Stomach (tissue), 19 donors: ENCODE measurements at places on chromosomes 12 and 14. TPM values are rescaled to one million over a fixed set of nuclear protein-coding genes. Genes with fewer than 3 reads are reported as not detected.

Gene LRFN5
- 9.4 TPM for total RNA-seq

Gene WNT1
- total RNA-seq = not detected

Gene ZCCHC8
- 45.7 TPM for total RNA-seq

Gene TBX5
- not detected for total RNA-seq

Gene NEMP1
- total RNA-seq = 2.3 TPM

Gene PLD4
- not detected for total RNA-seq

DNA sequence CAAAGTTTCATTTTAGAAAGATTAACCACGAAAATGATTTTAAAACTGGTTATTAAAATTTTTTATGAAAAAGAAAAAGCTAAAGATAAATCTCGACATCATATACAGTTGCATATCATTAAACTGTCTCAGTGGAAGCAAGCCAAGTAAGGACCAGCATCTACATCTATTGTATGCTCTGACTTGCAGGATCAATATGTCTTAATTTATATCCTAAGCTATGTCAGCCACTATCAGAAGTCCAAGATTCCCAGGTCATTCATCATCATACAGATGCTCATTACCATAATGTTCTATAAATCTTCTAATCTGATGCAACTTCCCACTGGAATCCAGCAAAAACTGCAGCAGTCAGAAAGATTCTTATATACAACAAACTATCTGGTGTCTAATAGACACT, 43.5 kb downstream of the CMAS start:
- no peak for DNase-seq

- DNase-seq = no peak
These were observed 9.2 kb downstream of the KRT1 start for GRCh38 chr12:52670961-52671360.

GRCh38 chr14:103630364-103631108, 1.5 kb downstream of the KLC1 start:
- no peak for DNase-seq

- DNase-seq = peak; percentile 78
These were observed 409.5 kb downstream of the SLC6A15 start for GRCh38 chr12:84502907-84503787.

- DNase-seq = peak; percentile 68
These were observed 16.5 kb upstream of the LUM start for GRCh38 chr12:91127751-91128150.

DNA sequence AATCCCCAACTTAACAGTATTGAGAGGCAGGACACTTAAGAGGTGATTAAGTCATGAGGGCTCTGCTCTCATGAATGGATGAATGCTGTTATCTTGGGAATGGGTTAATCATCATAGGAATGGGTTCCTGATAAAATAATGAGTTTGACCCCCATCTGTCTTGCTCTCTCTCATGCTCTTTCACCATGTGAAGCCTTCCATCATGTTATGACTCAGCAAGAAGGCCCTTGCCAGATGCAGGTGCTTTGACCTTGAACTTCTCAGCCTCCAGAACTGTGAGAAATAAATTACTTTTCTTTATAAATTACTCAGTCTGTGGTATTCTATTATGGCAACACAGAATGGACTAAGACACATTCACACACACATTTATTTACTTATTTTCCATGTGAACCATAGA, 89.0 kb upstream of the PPM1H start:
- DNase-seq = no peak

DNA sequence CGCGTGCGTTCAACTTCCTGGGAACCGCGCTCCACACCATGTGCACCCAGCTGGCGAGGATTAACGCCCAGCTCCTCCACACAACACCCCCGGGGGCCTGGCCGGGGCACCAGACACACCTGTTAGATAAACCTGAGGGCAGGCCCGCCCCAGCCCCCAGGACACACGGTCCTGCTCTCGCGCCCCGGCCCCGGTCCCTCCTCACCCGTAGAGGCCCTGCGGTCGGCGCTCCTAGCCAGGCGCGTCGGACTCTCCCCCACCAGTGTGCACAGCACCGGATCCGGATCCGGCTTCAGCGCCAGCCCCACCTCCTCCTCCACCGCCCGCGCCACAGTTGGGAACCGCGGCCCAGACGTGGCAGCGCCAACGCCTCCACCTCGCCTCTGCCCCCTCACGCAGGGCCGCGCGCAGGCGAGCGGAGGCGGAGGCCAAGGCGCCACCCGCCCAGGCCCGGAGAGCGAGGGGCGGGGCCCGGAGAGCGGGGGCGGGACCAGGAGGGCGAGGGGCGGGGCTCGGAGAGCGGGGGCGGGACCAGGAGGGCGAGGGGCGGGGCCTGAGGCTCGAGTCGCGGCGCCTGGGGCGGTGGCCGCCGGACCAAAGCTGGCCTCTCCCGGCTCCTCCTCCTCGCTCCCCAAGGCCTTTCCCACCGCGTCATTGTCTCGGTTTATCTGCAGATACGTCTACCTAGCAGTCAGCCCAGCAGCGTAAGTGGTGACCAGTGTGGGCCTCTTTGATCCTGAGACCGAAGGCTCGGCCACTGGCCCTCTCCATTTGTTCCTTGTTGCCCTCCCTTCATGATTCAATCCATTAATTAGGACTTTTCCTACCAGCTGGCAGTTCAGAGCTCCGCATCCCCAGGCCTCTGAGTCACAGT, at the start of gene GNPNAT1:
GNPNAT1 (minus strand) TSS at position 385 of the 874 bp plus-strand sequence. CDS start 6,957 bp downstream, outside the sequence.
- DNase-seq = peak; percentile 90
